Endothelial cell (in vitro differentiated cells): ENCODE measurements at places on chromosomes 3 and 15.
A peak's percentile ranks its signal among the peaks of the same experiment; 100 is the strongest.

GRCh38 chr15:62599791-62600777 lies 435.0 kb upstream of the C2CD4B start:
- H3K4me3 ChIP-seq, result no peak overlapping the region
- peaks cover 2% of the 10 kb centered on the region for H3K27me3 ChIP-seq
- peak overlapping the region; percentile 33 for H3K27ac ChIP-seq
- H3K4me1 ChIP-seq, result peaks cover 6% of the 10 kb centered on the region

- peak within 1 kb of the TSS; percentile 82 for H3K4me3 ChIP-seq
- H3K36me3 ChIP-seq, result peaks cover 4% of the 10 kb centered on the region
- H3K4me1 ChIP-seq, result peaks cover 33% of the 10 kb centered on the region
- peaks cover 8% of the 10 kb centered on the region for H3K27me3 ChIP-seq
- peak; percentile 58 for DNase-seq
- H3K27ac ChIP-seq, result peak within 1 kb of the TSS; percentile 61
Observed at GRCh38 chr3:196639483-196640296, at the start of gene NRROS. Gene NRROS, plus strand, starts transcription at chr3:196639694. Its CDS starts 14,846 bp downstream, at chr3:196654540.

DNA sequence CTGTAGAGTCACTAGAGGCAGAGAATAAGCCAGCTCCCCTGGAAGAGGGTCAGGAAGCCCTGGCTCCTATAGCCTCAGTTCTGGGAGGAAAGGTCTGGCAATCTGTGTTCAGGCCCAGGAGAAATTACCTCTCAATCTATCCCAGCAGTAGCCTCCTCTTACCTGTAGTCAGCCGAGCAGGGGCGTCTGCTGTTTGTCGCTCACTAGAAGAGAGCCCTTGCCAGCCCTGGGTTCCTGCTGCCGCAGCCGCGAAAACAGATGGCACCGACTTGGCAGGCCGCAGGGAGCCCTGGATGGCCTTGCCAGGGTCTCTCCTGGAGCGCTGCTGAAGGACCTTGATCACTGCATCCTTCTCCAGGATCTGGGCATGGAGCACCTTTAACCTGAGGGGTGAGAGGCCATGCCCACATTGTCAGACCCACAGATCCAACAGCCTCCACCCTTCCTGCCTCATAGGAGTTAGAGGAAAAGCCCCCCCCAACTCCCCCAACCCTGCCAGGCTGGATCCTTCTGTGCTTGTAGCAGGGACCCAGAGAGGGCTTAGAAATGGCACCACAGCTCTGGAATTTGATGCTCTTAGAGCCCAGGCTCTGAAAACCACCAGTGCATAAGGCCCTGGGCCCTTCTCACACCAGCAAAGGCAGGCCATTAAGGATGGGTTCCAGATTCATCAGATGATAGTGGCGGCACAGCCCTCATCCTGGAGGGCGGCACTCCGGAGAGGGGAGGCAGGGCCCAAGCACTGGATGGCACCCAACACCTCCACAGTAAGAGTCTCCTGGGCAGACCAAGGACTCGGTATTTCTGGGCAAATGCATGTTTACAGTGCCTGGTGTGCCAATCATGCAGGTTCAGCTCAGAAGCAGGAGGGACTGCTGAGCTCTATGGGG lies 14.9 kb downstream of the AMOTL2 start:
- peaks cover 16% of the 10 kb centered on the region for H3K27me3 ChIP-seq
- H3K27ac ChIP-seq, result peak overlapping the region; percentile 81
- DNase-seq, result no peak
- H3K4me1 ChIP-seq, result peaks cover 12% of the 10 kb centered on the region
- H3K4me3 ChIP-seq, result peak overlapping the region; percentile 73

DNA sequence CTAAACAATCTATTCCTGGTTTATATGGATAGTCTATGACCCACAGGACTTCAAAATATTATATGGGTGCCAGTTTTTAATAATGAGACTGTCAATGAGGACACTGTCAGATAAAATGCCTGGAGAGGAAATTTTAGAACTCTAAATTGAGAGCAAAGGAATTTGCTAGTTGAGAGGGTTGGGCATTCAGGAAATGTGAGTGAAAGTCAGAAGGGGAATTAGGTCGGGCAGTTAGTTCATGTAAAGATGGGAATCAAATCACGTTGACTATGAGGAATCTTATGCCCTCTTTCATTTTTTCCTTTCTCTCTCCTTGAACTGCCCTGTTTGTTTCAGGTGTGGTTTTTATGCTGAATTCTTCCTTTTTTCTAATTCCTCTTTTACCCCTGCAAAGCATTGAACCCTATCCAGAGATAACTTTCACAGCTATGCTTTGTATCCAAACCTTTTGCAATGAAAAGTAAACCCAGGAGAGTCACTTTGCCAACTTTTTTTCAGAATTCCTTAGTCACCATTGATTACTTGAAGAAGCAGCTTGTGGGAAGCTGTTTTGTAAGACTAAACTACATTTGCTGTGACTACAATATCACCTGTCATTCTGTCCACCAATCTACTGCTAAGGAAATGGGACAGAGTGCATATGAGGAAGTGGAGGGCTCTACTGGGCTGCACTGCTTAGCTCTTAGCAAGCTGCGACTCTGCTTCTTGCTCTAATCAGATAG lies 27.8 kb downstream of the CHP1 start:
- no peak for DNase-seq
- H3K27me3 ChIP-seq, result no peaks in the 10 kb centered on the region
- peaks cover 6% of the 10 kb centered on the region for H3K36me3 ChIP-seq
- H3K4me1 ChIP-seq, result peaks cover 15% of the 10 kb centered on the region
- H3K4me3 ChIP-seq, result no peak overlapping the region
- H3K27ac ChIP-seq, result no peak overlapping the region

GRCh38 chr3:32973982-32974381 lies 22.5 kb downstream of the CCR4 start:
- no peak overlapping the region for H3K4me3 ChIP-seq
- H3K4me1 ChIP-seq, result peaks cover 15% of the 10 kb centered on the region
- H3K27me3 ChIP-seq, result no peaks in the 10 kb centered on the region
- no peak for DNase-seq
- H3K27ac ChIP-seq, result no peak overlapping the region

GRCh38 chr15:81011593-81011992 lies 10.9 kb downstream of the TLNRD1 start:
- H3K27me3 ChIP-seq, result peaks cover 3% of the 10 kb centered on the region
- H3K36me3 ChIP-seq, result peaks cover 5% of the 10 kb centered on the region
- DNase-seq, result no peak

- H3K27me3 ChIP-seq, result peaks cover 4% of the 10 kb centered on the region
- H3K36me3 ChIP-seq, result peaks cover 19% of the 10 kb centered on the region
- no peak overlapping the region for H3K4me3 ChIP-seq
- DNase-seq, result no peak
Observed at GRCh38 chr3:15325228-15325627, 7.2 kb downstream of the SH3BP5 start.
